ENCODE measurements at places on chromosomes 6 and 20. TPM values are rescaled to one million over a fixed set of nuclear protein-coding genes. Genes with fewer than 3 reads are reported as not detected.

- DNase-seq = peak; percentile 66
Observed at GRCh38 chr6:16670183-16670582, 91.1 kb downstream of the ATXN1 start.

GRCh38 chr6:16061818-16062217 is 67.1 kb upstream of the MYLIP start:
- DNase-seq = no peak

GRCh38 chr6:134920422-134920821 is 29.5 kb downstream of the ALDH8A1 start:
- DNase-seq = no peak

DNA sequence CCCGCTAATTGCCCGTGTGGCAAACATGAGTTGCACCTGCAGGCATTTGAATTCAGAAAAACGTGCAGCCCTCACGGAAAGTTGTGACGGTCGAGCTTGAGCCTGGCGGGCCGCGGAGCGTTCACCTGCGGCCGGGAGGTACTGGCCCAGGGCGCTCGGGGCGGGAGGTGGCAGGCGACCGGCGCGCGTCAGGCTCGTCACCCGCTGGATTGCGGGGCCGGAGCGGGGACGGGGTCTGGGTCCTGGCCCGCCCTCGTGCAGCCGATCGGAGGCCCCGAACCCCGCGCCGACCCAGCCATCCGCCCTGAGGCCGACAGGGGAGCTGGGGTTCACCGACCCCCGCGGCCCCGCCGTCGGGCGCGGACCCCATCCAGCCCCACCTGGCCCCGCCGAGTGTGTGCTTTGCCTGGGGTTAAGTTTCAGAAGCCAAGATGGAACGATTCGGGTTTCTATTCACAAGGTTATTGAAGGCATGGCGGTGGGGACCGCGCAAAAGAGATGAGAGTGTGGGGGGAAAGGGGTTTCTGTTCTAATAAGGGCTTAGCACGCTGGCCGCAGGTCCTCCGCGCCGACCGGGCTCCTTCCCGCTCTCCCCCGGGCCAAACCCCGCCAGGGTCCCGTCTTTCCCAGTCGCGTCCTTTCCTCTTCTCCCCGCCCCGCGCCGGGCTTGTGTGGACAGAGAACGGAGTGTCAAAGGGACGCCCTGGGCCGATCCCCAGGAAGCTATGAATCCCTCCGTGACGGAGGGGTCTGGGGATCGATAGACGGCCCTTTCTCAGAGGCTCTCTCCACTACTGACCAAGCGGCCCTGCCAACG is 1.6 kb upstream of the HEY2 start:
- DNase-seq = peak; percentile 84

ARMH2 gene
- total RNA-seq = not detected

DNA sequence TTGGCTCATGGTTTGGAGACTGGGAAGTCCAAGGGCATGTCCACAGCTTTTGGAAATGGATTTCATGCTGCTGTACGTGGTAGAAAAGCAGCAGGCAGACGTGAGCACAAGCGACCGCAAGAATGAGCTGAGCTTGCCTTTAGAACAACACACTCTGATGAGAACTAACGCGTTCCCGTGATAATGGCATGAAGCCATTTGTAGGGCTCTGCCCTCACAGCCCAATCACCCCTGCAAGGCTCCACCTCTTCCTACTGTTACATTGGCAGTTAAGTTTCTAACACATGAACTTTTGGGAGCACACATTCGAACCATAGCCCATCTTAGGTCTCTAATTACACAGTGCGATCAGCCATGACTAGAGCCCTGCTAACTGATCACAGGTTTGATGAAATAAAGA is 107.5 kb upstream of the TMEM170B start:
- no peak for DNase-seq

- DNase-seq = peak; percentile 87
Observed at GRCh38 chr6:158654498-158654897, 4.6 kb downstream of the SYTL3 start.

GRCh38 chr6:132414761-132415160 is 13.5 kb upstream of the MOXD1 start:
- DNase-seq = no peak

MYH7B gene
- total RNA-seq = 230 TPM

DNA sequence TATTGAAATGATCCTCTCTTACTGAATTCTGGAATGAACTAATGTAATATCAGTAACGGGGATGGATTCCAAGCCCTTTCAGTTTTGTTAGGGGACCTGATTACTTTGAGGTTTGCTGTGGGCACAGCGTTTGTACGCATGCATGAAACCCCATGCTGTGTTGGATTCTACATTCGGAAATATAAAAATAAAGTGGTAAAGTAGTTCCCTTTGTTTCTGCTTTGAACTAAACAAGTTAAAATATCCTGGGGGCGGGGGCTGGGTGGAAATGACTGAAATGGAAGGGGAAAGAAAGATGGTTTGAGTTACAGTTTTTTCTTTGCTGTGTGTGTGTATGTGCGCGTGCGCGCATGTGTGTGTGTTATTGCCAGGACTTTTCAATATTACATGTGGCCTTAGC is 196.5 kb upstream of the OPRM1 start:
- no peak for DNase-seq

DNA sequence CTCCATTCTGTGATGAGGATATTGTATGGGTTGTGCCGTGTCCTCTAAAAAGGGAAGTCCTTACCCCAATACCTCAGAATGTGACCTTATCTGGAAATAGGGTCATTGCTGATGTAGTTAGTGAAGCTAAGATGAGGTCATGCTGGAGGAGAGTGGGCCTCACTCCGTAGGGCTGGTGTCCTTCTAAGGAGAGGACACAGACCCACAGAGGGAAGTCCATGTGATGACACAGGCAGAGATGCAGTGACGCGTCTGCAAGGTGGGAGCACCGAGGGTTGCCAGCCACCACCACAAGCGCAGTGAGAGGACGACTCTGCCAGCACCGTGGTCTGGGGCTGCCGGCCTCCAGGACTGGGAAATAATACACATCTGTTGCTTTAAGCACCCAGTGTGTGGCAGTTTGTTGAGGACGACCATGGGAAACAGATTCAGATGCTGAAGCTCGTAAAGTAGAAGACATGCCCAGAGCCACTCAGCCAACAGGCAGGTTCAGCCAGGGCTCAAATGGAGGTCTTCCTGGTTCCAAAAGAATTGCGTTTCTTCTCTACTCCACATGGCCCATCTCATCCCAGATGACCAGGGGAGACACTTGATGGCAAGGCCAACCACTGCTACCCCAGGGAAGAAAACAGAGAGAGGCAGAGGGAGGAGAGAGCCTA is 59.2 kb upstream of the DUSP22 start:
- DNase-seq = no peak

LPA gene
- not detected for total RNA-seq

- no peak for DNase-seq
Observed at GRCh38 chr6:93676581-93676980, 257.2 kb upstream of the EPHA7 start.

- no peak for DNase-seq
Observed at GRCh38 chr20:11178946-11179654, 505.3 kb upstream of the JAG1 start.

GLP1R gene
- total RNA-seq = 6.8 TPM

ZNF831 gene
- 0.11 TPM for total RNA-seq

TRIM40 gene
- not detected for total RNA-seq

- DNase-seq = no peak
Observed at GRCh38 chr6:69609836-69610472, 186.9 kb downstream of the LMBRD1 start.

MAK gene
- total RNA-seq = not detected

SNRPB2 gene
- total RNA-seq = 34.7 TPM

GRCh38 chr6:3625149-3625979 is 126.1 kb downstream of the PXDC1 start:
- no peak for DNase-seq

DNA sequence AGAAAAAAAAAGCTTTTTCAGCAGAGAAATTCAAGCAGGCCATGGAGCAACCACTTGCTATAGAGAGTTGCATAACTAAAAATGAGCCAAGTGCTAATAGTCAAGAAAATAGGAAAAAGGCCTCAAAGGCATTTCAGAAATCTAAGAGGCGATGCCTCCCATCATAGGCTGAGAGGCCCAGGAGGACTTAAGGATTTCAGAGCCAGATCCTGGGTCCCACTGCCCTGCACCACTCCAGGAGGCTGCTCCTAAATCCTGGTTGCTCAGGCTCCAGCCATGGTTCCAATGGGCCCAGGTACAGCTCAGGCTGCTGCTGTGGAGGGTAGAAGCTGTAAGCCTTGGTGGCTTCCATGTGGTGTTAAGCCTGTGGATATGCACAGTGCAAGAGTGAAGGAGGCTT is 5.5 kb downstream of the ZNF391 start:
- no peak for DNase-seq

CST7 gene
- total RNA-seq = 1.4 TPM

DNA sequence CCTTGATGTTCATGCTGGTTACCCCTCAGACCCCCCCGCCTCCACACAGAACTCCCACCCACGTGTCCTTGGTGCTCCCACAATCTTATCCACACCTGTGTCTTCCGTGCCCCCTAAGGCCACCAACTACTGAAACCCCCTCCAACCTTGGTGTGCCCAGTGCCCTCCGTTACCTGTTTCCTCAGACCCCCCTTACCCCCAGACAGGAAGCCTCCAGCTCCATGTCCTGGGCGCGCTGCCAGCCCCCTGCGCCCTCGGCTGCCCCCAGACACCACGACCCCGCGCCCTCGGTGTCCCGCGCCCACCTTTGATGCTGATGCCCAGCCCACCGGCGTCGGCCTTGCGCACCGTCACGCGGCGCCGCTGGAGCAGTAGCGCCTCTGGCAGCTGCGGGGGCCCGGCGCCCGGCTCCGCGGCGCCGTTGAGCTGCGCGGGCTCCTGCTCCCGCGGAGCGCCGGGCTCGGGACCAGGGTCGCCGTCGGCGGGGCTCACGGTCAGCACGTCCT is 504 bp downstream of the SNTA1 start:
- DNase-seq = peak; percentile 72

BMP2 gene
- 2.3 TPM for total RNA-seq

SRXN1 gene
- 40.4 TPM for total RNA-seq

GRCh38 chr6:11710311-11710761 is 68.3 kb downstream of the ADTRP start:
- no peak for DNase-seq

GRCh38 chr6:44237021-44237812 is 9.7 kb upstream of the HSP90AB1 start:
- DNase-seq = peak; percentile 93

Data from Right ventricle myocardium inferior (tissue), 1 donor.